Cerebellar nuclear complex (tissue), 1 donor: ENCODE measurements at places on chromosomes 1 and 21.

GRCh38 chr1:197783510-197783948 is 8.2 kb upstream of the DENND1B start:
- no peak for DNase-seq

DNA sequence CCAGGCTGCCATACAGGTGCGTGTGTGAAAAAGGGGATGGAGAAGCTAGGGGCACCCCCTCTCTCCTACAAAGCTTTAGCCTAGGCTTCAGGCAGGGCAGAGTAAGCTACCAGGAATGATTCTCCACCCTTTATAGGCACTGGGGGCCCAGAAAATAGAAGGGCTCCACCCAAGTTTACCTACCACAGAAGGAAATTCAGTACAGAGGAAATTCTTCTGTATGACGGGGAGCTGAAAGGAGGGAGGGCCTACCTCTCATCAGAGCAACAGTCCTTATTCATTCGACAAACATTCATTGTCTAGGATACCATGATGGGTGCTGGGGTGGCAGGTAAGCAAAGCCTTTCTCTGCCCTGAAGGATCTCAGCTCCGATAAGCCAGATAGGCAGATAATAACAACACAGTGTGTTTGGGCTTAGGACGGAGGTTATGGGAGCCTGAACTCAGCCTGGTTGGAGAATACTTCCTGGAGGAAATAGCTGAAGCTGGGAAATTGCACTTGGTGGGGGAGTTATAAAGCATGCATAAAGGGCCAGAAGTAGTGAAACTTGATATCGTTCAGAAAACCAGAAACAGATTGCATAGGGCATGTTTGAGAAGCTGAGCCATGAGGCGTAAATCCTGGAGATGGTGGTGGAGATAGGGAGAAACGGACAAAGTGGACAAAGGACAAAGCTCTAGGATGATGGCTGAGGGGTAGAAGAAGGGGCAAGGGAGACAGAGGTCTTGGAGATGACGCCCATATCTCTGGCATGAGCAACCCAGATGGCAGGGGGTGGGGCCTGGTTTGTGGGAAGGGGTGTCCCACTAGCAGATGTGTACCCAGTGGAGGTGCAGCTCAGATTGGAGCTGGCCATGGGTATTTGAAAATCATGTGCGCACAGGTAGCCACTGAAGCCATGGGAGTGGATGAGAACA is 5.3 kb upstream of the P3R3URF start:
- DNase-seq: no peak

DNA sequence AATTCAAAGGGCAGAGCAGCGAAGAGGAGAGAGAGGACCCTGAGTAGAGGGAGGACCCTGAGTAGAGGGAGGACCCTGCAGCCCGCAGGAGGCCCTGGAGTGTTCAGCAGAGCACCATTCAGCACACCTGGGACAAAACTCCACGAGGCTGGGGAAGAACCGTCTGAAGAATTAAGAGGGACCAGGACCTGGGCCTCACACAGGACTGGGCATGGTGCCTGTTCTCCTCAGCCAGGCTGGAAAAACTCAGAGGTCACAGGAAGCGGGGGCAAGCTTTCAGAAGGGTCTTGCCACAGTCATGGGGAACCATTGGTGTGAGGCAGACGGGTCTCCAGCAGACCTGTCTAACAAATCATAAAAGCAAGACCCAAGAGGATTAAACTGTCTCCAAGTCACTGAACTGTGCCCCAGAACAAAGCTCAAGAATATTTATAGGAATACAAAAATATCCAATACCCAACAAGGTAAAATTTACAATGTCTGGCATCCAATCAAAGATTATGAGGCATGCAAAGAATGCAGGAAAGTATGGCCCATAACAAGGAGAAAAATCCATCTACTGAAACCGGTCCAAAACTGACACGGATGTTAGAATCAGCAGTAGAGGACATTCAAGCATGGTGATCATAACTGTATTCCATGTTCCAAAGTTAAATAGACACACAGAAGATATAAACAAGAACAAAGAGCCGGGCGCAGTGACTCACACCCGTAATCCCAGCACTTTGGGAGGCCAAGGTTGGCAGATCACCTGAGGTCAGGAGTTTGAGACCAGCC is 30.6 kb downstream of the MORN1 start:
- no peak for DNase-seq

- DNase-seq: no peak
These were observed 8.6 kb upstream of the BCL2L15 start for GRCh38 chr1:113895961-113896360.

GRCh38 chr1:40844887-40845878 is 17.0 kb downstream of the CITED4 start:
- no peak for DNase-seq

- DNase-seq: peak; percentile 78
These were observed 2.2 kb downstream of the ATP1A2 start for GRCh38 chr1:160117709-160118183.

GRCh38 chr1:54604572-54605370 is 18.6 kb downstream of the FAM151A start:
- DNase-seq: no peak

- no peak for DNase-seq
These were observed 19.3 kb downstream of the TRMT13 start for GRCh38 chr1:100152271-100152670.

GRCh38 chr1:19240673-19241538 is 10.4 kb downstream of the EMC1 start:
- DNase-seq: no peak

DNA sequence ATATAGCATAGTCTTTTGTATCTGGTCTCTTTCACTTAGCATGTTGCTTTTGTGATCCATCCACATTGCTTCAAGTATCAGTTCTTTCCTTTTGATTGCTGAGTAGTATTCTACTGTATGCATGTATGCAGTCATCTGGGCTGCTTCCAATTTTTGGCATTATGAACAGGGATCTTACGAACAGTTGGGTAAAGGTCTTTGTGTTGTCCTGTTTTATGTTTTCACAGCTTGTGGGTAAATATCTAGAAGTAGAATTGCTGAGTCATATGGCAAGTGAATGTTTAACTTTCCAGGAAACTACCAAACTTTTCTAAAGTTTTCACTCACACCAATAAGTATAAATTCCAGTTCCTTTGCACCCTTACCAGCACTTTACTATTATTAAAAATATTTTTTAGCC is 60.9 kb downstream of the LHX4 start:
- no peak for DNase-seq

DNA sequence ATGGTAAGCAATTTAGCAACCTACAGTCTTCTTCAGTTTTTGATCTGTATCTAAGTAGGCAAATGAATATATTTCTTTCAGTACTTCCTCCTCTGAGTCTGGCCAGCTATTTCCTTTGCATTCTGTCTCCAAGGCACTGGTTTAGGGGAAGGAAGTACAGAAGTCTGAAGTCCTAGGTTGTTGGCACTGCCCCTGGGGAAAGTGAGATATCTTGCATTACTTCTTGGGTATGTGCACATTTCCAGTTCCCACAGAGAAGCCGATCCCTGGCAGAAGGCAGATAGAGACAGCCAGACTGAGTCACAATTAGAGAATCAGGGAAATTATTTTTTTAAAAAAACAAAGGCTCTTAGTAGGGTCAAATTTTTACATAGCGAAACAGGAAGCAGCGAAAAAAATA is 98.8 kb downstream of the RASAL2 start:
- no peak for DNase-seq
